ENCODE measurements at places on chromosomes 1 and 21.

- DNase-seq = no peak
Measured at GRCh38 chr1:103788377-103788776, 38.7 kb downstream of the AMY1C start.

- no peak for DNase-seq
Measured at GRCh38 chr1:108051631-108052377, 86.8 kb upstream of the VAV3 start.

GRCh38 chr1:50252196-50252595 lies 143.5 kb downstream of the ELAVL4 start:
- DNase-seq = no peak

DNA sequence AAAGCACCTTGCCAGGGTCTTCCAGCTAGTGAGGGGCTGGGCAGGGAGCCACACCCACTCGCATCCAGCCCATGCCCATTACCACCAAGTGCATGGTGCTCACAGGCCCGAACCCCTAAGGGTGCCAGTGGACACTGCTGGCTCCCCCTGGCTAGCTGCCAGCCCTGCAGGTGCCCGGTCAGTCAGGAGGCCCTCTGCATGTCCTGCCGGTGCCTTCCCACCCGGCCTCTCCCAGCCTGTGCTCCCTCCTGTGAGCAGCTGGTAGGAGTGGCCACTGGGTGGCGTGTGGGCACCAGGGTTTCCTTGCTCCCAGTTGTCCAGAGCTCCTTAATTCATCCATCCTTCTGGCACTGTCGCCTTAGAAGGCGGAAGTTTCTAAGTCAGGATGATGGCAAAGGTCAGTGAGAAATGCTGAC lies 33.4 kb downstream of the QSOX1 start:
- no peak for DNase-seq

DNA sequence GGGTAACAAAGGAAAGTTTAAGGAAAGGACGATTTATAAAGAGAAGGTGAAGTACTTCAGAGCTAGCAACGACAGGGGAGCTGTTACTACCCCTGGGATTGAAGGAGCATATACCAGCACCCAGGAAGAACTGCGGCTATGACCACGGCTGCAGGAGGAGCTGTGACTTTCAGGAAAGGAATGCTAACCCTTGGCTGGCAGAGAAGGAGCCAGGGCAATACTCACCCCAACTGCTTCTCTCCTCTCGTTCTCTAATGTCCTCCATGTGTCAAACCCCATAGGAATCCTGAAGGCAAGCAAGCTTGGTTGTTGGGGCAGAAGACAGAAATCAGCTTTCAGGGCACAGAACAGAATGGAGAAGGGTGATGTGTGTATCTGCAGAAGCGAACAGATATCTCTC lies 120.5 kb downstream of the TMEM53 start:
- DNase-seq = no peak

- no peak for DNase-seq
Measured at GRCh38 chr1:154791292-154792166, 78.6 kb downstream of the KCNN3 start.

- no peak for DNase-seq
Measured at GRCh38 chr1:76463849-76464248, 389.3 kb downstream of the ST6GALNAC3 start.

DNA sequence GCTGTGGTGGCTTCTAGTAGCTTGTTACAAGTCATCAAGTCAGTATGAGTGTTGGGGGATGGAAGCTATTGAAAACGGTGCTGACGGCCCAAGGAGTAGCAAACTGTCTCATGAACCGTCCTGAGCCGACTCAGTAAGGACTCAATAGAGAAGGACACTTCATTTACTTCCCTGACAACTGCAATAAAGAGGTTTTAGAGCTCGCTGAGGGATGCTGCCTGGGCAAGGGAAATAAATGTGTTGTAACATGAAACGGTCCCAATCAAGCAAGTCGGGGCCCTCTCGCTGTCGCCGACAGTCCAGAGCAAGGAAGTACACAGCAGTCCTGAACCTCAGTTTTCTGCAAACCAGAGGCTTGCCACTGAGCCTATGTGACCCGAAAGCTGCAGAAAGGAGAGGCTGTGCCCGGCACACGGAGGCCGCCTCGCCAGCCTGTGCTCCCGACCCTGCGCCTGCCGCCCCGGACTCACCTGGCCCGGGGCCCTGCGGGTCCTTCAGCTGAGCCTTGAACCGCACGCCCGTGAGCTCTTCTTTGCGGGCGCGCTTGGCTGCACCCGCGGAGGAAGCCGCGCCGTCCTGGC lies 423 bp downstream of the URB1 start:
- DNase-seq = no peak

DNA sequence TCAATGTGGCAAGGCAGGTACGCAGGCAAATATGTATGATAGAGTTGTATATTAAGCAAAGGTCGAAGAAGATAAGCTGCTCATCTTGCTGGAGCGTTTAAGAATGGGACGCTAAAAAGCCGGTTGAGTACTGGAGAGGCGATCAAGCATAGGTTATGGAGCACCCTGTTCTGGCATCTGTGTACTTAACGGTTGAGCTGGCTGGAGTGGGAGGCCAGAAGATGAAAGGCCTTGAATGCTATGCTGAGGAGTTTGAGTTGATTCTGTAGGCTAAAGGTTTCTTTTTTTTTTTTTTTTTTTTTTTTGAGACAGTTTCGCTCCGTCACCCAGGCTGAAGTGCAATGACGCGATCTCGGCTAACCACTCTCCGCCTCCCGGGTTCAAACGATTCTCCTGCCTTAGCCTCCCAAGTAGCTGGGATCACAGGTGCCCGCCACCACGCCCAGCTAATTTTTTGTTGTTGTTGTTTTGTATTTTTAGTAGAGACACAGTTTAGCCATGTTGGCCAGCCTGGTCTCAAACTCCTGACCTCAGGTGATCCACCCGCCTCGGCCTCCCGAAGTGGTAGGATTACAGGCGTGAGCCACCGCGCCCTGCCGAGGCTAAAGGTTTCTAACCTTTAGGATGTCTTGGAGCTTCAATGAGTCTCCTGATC lies 850 bp upstream of the KHDC4 start:
- no peak for DNase-seq

DNA sequence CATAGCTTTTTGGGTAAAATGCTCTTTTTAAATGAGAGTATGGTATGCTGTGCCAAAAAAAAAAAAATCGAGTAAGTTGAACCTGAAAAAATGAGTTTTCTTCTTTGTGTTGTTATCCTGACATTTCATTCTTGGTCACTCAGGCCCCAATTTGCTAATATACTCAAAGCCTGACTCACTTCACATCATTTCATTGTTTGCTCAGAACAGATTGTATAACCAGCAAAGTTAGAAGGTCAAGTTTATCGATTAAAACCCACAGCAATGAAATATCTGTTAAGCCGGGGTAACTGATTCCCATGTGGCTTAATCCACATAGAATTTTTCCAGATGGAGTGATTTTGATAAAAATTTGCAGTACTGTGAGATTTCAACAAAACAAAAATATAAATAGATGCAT lies 363.7 kb downstream of the NEGR1 start:
- no peak for DNase-seq

GRCh38 chr1:107135463-107135862 lies 5.4 kb upstream of the NTNG1 start:
- DNase-seq = no peak

DNA sequence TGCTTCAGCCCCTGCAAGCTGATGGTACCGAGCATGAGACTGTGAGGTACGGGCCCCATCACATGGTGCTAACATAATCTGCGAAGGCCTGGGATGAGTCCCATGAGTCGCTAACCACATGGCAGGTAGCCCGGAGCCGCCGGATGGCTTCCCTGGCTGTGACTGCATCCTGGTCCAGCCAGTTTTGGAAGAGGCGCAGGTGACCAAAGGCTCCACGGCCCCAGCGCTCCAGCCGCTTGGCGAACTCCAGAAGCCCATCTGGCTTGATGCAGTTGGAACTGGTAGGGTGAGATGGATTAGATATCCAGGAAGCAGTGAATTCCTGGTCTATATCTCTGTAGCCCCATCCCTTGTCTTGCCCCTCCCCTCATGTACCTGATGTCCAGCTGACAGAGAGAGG lies 24.6 kb downstream of the LRRC41 start:
- no peak for DNase-seq

GRCh38 chr1:201792534-201793305 lies 36.2 kb upstream of the IPO9 start:
- DNase-seq = peak; percentile 30

GRCh38 chr1:206803221-206803730 lies 31.0 kb upstream of the IL10 start:
- DNase-seq = no peak

GRCh38 chr1:22122273-22123070 lies 20.4 kb downstream of the WNT4 start:
- no peak for DNase-seq

DNA sequence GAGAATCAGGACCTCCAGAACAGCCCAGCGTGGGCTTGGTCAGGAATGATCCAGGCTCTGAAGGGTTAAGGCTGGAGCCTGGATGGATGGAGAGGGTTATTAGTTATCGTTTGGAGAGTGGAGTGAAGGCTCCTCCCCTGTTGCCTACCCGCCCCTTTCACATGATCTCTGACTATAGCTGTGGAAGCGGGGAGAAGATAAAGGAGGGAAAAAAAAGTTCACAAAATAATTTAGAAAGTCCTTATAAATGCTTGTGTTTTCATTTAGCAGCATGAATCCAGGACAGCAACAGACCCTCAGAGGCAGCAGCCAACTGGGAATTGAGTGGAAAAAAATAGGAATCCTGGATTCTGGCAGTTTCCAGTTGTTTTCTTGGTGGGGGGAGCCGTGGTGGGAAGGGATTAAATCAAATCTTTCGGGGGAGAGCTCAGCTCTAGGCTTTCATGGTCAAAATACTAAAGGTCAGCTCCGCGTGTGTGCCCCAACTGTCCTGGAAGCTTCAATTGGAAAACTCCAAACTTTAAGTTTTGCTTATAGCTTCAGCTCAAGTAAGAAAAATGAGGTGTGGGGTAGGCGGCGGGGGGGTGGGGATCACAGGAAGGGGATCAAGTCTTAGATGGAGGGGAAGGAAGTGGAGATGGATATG lies 595 bp upstream of the DDR2 start:
- DNase-seq = no peak

- no peak for DNase-seq
Measured at GRCh38 chr1:151143057-151143435, 3.4 kb downstream of the SEMA6C start.
